Stimulated activated CD4-positive, alpha-beta T cell treated with anti-CD3 and anti-CD28 coated beads, Interleukin-12 subunit alpha, Interleukin-12 subunit beta, amount 100 ng/mL, for 48 hours (primary cell): ENCODE measurements at places on chromosomes 5 and 9.

DNA sequence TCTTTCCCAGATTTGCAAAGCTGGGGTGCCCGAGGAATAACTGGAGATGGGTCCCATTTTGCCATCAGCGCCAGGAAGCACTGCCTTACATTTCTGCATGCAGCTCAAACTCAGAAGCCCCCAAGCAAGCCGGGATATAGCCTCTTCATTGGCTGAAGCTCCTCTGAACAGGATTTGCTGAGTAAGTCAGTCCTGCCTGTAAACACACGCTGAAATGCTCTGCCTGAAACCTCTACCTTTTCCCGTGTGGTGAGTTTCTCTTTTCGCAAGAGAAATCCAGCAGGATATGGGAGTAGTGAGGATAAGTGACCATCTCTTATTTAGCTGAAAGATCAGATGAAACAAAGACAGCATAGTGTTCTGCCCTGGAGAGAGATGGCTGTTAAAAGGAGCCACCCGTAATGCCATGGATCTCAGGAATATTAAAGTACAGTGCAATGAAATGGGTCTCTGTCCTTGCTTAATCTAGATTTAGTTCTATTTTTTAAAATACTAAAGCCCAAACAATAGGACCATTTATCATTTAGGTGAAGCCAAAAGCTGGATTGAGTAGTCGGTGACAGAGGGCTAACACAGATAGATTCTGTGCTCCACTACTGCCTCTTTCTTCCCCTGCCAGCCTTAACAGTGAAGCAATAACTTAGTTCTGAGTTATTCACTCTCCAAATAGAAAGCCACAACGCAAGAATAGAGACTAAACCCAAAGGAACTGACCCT, 177.5 kb upstream of the PPP2R2B start:
- DNase-seq, result no peak

DNA sequence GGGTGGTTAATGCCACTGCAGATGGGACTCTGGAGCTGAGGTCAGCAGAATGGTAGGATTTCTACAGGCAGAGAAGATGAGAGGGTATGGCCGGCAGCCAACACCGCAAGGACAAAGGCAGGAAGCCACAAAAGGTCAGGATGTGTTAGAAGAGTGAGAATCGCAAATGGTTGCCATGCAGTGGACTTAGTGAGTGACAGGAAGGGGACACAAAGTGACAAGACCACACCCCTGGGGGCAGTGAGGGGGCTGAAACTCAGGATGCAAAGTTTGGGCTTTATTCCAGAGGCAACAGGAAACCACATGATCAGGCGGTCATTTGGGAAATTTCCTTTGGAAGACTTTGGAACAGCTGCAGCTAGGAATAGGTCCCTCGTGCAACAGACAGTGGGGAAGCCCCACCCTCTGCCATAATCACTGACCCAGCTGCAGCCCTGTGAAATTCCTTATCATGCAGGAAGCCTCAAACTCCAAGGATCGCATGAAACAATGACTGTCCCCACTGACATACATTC, 14.2 kb upstream of the CCDC180 start:
- DNase-seq, result no peak

DNA sequence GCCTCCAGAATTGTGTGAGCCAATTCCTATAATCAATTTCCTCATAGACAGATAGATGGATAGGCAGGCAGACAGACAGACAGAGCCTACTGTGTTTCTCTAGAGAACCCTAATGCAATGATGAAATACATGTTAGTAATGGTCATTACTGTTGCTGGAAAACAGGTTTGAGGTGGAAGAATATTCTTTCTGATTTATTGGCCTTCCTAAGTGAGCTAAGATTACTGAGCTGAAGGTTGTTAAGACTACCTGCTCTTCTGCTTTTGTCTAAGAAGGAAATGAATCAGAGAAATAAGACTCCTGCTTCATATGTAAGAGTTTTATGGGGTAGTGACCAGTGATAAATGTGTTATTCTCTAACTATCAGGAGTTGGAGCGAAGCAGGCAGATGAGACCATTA, 219.9 kb downstream of the ELAVL2 start:
- DNase-seq, result no peak

DNA sequence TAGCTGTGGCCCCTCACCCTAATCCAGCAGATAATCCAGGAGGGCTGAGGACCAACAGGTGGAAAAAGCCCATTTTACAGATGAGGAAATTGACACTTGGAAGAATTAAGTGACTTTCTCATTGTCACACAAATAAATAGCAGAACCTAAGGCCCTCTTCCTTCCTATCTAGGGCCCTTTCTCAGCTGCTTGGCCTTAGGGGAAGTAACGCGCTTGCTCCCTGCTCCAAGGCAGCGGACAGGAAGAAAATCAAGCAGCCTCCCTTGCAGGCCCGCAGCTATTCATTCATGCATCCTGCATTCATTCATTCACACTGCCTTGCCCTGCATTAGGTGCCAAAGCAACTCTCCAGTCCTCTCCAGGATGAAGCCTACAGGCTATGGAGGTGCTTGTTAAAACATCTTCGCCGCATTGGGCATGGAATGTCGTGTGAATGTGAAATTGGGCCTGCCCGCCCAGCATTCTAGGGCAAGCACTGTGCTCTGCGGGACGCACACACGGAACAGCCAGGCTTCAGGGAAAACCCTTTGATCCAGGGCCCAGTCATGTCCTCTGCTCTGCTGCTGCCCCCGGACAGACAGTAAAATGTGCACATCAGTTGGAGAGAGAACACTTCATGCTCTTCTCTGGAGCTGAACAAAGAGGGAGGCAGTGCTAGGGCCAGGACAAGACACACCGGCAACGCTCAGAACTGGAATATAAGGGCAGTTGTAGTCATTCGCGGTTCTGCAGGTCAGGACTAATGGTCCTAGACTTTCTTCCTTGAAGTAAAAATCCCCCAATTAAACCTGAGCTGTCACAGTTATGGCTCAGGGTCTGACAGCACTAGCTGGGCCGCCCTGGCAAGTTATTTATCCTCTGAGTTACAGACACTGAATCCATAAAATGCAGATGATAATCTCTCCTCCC, 166.0 kb downstream of the COL23A1 start:
- DNase-seq, result no peak

GRCh38 chr5:33235824-33236223, 204.9 kb upstream of the TARS1 start:
- DNase-seq, result no peak

DNA sequence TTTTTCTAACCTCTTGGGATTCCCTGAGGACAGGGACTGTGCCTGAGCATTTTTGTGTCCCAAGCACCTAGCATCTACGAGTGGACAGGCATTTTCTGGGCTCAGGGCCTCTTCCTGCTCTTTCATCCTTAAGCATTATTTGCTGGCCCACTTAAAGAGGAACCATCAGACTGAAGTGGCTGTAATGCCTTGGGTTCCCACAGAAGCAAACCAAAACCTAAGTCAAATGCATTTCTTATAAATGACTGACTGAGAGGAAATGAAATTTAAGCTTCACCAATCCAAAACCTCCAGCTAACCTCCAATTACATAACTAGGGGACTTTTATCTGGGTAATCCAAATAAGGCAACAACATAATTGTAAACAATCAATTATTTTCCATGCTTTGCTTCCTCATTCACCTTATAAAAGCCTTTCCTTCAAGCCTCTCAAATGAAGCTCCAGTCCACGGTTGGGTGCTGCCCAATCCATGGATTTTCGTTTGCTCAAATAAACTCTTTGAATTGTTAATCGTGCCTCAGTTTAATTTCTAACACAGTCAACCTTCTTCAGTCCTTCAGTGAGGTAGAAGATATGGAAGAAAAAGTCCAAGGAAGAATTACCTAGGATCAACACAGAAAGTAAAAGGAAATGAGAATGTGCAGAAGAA, 25.3 kb upstream of the SLC31A2 start:
- DNase-seq, result no peak

DNA sequence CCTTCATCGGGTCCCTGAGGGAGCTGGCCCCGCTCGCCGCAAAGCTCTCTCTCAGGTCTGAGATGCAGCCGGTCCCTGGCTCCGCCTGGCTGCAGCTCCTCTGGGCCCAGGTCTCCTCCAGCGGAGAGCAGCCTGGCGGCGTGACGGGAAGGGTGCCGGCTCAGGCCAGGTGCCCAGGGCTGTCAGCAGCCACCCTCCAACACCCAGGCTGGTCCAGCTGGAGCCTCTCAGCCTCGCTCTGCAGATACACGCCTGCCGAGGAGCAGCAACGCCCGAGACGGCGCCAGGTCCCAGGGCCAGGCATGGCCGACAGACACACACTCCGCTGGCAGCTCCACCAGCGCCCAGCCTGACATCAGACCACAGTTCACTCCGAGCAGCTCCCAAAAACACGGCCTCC, 25.6 kb downstream of the FAM163B start:
- DNase-seq, result no peak

DNA sequence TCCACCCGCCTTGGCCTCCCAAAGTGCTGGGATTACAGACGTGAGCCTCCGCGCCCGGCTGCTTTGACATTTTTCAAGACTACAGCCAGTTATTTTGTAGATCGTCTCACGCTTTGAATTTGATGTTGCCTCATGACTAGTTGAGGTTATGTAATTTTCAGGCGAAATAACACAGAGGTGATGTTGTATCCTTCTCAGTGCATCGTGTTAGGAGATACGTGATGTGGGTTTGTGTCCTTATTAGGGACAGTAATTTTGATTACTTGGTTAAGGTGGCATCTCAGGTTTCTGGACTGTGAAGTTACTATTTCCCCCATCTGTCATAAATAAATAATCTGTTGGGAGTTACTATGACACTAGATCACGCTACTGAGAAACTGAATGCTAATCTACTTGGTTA, 25.0 kb downstream of the CTNNA1 start:
- no peak for DNase-seq

DNA sequence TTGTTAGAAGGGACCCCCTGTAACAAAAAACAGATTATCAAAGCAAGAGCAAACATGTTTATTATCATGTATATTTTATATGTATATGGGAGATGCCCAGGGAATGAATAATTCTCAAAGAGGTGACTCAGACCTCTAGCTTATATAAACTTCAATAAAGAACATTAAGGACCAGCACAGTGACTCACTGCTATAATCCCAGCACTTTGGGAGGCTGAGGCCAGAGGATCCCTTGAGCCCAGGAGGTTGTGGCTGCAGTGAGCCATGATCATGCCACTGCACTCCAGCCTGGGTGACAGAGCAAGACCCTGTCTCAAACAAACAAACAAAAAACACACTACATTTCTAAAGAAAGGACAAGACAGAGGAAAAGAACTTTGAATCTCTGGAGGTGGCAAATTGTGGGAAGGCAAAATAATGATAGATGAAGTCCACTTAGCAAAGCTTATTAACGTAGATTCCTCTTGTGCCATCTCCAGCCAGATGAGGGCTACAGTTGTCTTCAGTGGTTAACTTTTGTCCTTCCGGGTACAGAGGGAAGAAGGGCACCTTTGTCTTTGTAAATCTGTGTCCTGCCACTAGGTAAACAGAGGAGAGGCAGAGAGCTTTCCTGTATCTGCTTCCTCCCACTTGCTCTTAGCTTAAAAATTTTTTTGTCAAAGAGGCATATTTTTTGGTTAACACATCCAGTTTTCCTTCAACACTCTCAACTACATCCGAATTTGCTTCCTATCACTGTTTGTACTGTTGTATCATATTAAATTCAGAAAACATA, 7.5 kb upstream of the RFK start:
- no peak for DNase-seq

GRCh38 chr9:6348766-6349165, 20.6 kb downstream of the TPD52L3 start:
- no peak for DNase-seq

DNA sequence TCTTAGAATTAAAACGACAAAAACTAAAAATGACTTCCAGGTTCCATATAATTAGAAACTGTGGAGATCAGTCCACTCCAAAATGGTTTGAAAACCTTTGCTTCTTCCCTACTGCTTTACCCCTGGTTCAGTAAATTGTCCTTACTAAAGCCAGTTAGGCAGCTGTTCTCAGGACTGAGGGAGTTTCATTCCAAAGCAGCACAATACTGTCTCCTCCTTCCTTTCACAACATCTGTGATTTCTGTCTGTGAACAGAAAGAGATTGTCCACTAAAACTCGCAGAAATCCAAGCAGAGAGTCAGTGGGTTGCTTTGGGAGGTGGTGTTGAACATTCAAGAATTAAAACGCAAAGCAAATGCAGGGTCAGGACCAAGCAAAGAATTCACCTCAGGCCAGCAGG, 740.8 kb upstream of the ZNF608 start:
- no peak for DNase-seq

DNA sequence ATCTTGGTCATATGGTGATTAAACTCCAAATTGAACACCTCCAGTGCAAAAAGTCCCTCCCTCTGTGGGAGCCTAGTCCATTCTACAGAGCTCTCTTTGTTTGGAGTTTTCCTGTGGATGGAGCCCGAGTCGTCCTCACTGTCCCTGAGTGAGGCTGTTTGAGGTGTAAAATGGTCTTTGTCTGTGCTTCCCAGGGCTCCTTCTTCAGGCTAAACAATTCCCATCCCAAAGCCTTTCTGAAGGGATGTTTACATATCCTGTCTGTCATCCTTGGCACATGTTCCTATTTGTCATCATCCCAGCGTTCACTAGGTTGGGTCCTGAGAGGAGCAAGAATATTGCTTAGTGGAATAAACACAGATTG, 68.9 kb downstream of the COL27A1 start:
- no peak for DNase-seq

DNA sequence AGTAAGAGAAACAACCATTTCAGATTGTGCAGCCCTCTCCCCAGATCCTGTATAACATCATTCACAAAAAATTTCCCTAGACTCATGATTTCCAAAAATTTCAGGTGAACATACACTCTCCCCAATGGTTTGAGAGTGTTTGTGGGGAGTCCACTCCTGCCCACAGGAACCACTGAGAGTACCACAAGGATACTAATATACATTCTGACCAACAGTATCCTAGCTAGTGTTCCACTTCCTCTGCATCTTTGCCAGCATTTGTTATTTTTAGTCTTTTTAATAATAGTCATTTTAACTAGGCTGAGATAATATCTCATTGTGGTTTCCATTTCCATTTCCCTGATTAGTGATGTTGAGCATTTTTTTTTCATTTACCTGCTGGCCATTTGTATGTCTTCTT, 155.4 kb downstream of the DTWD2 start:
- DNase-seq, result no peak

- no peak for DNase-seq
These were observed 47.4 kb downstream of the POLK start for GRCh38 chr5:75558981-75559632.

GRCh38 chr5:89830691-89831090, 578.9 kb downstream of the CETN3 start:
- DNase-seq, result no peak

GRCh38 chr5:61245486-61245885, 83.2 kb upstream of the SMIM15 start:
- DNase-seq, result no peak

- no peak for DNase-seq
These were observed 29.0 kb downstream of the STK10 start for GRCh38 chr5:172159016-172159415.

GRCh38 chr9:108953983-108954574, 19.9 kb downstream of the ABITRAM start:
- no peak for DNase-seq

GRCh38 chr5:67808340-67808739, 407.2 kb upstream of the PIK3R1 start:
- no peak for DNase-seq

DNA sequence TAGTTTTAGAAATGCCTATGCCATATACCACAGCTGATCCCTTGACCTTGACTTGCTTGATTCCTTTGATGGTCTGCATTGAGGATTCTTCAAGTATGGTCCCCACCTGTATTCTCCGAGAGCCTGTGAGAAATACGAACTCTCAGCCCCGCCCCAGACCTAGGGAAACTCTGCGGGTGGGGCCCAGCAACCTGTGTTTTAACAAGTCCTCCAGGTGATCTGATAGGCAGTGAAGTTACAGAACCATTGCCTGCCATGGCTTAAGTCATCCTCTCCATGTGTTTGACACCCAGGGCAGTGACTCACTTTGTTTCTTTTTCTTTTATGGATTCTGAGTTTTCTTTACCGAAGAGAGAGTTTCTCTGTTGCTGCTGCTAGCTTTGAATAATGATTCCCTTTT, 18.5 kb downstream of the FRMPD1 start:
- no peak for DNase-seq
